ENCODE measurements at places on chromosomes 16 and 17.

- no peak for DNase-seq
Observed at GRCh38 chr17:75869282-75870141, 8.9 kb downstream of the TRIM47 start.

GRCh38 chr17:43373356-43373755 is 25.4 kb upstream of the ARL4D start:
- DNase-seq: no peak

GRCh38 chr17:9239246-9239792 is 218.0 kb downstream of the NTN1 start:
- DNase-seq: no peak

DNA sequence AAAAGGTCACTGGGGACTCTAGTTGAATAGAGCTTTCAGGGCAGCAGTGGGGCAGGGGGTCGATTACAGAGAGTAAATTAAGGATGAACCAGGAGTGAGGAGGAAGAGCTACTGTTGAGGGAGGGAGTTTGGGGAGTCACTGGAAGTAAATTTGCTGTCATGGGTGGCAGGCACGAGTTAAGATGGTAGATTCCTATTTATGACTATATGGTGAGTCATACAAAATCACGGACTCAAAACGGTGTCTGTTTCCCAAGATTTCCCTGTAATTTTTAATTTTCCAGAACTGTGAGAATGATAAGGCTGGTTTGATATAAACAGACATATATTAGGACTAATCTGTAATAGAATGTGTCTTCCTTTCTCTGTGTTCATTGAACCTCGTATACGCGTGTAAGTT is 287.6 kb upstream of the GOT2 start:
- DNase-seq: no peak

GRCh38 chr17:79393358-79394052 is 217.3 kb downstream of the RBFOX3 start:
- peak; percentile 62 for DNase-seq

- no peak for DNase-seq
Observed at GRCh38 chr17:75779987-75780889, 4.4 kb upstream of the UNK start.

DNA sequence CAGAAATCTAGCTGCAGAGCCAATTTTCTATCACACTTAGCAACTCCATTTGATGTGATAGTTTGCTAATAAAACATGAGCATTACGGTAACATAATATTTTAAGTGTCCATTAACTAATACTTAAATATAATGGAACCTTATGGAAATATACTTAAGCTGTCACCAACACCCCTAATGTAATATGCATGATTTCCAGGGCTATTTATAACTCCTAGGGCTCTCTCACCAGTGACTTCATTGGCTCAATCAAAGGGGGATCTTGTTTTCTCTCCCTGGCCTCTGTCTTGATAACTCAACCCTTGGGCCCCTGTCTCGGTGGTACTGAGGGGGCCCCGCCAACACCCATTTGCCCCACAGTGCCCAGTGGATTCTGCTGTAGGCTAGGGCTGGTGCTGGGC is 170.4 kb downstream of the SALL1 start:
- DNase-seq: no peak

DNA sequence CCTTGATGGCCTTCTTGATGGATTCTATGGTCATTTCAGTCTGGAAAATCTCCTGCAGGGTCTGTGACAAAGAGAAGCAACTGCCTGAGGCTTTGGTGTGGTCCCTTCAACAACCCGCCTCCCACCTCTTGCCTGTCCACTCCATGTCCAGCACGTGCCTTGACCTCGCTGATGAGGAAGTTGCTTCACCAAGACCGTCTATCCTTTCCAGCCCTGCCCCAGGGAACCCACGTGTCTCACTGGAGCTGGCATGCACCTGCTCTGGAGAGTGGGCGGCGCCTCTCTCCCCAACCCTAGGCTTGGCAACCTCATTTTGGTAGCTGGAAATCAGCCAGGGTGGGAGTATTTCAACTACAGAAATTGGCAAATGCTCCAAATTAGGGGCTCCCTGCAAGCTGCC is 32.6 kb downstream of the TEKT3 start:
- no peak for DNase-seq

DNA sequence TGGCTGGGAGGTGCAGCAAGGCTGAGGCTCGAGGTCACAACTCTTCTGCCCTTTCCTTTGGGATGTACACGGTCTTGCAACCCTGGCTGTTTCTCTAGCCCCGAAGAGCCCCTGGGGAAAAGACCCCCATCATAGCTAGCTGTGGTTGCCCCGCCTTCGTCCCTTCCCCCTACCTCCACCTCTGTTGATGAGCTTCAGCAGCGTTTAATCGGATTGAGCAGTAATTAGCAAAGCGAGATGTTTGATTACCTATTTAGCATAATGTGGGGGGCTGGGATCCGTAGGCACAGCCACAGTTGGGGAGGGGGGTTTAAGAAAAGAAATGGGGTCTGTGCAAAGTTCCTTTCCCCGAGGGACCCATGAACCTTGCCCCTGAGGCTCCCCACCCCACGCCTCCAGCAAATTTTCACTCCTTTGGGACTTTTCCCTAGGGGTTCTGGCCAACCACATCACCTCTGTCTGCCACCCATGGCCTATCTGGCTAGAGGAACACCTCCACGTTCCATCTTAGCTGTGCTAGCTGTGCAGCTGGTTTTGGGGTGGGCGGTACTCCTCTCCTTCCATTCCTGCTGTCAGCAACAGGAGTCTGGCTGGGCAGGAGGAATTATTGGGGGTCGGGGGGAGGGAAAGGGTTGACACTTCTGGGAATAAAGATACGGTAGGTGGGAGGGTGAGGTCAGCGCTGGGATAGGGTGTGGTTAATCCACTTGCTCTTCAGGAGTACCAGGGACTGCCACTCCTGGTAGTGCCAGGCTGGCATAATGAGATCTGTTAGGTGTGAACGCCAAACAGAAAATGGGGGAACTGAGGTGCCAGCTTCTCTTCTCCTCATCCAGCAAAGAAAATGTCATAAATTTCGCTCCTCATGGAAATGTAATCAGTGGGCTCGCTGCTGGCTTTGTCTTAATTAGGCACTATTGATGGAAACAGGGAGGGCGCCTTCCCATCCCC is 1.3 kb upstream of the DNAH2 start:
- DNase-seq: no peak

- DNase-seq: peak; percentile 28
Observed at GRCh38 chr17:68102318-68102758, 66.8 kb downstream of the KPNA2 start.

DNA sequence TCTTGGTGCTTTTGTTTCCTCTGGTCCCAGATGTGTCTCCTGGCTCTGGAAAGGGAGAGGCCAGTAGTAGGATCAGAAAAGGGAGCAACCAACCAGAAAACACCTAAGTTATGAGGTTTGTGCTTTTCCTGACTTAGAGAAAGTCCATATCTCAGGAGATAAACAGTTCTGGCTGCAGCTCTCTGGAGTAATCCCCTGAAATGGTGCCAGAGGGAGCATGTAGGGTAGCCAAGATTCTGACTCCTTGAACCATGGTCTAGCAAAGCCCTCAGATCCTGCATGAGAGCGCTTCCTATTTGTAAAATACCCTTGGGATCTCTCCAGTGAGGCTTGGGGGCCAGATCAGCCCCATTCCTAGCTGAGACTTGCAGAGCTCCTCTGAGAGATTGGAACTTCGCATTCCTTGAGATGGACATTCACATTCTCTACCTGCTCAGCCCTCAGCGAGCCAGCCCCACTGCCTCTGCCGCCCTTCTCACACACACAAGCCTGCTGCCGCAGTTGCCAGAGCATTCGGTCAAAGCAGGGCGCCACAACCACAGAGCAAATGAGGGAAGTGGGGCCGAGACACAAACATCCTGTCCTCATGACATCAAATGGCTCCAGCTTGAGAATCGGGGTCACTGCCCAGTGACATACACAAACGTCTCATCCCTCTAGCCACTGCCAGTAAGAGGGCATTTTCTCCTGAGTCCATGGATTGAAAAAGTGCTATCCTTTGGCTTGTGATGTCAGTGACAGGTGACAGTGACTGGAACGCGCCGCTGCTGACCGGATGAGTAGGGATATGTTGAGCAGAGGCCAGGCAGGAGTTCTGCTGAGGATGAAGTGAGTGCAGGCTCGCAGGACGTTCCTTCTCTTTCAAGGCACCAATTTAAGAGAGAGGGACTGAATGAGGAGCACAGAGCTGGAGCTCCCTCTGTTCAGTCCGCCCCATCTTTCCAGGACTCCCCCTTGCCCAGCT is 5.0 kb downstream of the ABHD15 start:
- DNase-seq: no peak

- DNase-seq: peak; percentile 43
Observed at GRCh38 chr17:64063766-64064224, 43.4 kb upstream of the ICAM2 start.

- DNase-seq: no peak
Observed at GRCh38 chr16:74070237-74070636, 226.4 kb upstream of the PSMD7 start.

DNA sequence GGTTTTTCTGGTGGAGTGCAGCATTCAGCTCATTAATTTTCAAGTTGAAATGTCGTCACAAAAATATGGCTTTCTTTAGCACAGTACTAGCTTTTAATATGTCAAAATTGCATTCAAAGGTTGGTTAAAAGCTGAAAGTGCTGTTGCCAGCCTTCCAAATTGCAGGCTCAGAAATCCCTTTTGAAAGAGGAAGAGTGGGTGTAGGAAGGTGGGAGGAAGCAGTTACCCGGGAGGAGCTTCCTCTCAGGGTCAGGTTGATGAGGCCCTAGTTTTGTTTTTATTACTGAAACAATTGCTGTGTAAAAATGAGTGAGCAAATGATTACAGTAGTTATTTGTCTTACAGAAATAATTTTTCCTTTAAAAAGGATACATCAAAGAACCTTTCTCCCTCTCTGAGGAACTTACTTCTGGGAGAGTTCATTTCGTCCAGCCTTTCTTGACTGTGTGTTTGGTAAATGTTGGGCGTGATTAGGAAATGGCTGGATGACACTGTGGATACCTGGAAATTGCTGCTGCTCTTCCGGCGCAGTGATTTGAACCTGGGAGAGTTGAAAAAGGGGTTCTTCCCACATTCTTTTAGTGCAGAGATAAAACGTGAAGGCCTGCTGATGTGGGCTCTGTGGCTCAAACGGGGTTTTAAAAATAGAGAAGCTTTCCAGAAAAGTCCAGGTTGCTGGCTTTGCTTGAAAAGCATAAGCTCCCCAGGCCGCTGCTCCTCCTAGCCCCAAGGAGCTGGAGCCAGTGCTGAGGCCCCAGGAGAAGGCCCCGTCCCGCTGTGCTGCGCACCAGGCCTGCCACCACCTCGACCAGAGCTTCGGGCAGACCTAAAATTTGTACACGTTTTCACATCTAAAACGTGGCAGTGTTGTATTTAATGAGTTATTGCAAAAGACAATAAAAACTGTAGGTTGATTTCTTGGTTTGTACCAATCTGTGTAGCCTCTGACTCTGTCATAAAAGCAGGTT is 41.7 kb downstream of the SEC14L1 start:
- no peak for DNase-seq

DNA sequence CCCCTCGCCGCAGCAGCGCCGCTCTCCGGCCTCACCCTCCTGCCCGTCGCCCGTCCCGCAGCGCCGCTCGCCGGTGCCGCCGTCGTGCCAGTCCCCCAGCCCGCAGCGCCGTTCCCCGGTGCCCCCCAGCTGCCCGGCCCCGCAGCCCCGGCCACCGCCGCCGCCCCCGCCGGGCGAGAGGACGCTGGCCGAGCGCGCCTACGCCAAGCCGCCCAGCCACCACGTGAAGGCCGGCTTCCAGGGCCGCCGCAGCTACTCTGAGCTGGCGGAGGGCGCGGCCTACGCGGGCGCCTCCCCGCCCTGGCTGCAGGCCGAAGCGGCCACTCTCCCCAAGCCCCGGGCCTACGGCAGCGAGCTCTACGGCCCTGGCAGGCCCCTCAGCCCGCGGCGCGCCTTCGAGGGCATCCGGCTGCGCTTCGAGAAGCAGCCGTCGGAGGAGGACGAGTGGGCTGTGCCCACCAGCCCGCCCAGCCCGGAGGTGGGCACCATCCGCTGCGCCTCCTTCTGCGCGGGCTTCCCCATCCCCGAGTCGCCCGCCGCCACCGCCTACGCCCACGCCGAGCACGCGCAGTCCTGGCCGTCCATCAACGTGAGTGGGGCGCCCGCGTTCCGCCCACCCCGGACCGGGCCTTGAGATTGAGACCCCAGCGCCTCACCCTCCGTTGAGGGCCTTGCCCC is 15.0 kb downstream of the TBKBP1 start:
- no peak for DNase-seq

DNA sequence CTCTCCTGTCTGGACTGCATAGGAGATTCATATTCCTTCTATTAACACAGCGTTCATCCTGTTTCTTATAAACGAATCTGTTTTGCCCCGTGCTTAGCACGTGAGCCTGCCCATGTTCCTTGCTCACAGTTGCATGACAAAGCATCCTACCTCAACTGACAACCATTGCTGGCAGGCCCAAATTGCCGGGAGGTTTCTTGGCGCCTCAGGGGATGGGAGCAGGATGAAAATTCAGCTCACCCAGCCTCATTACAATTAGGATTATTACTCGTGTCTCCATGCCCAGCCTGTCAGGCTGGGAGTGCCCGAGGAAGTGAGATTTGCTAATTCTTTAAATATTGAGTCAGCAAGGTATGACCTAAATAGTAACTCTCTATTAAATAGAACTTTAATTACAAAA is 36.7 kb upstream of the HELZ start:
- DNase-seq: no peak

- no peak for DNase-seq
Observed at GRCh38 chr16:64773184-64773583, 348.7 kb downstream of the CDH11 start.

- DNase-seq: peak; percentile 88
Observed at GRCh38 chr17:68296217-68297191, 5.2 kb downstream of the ARSG start.

DNA sequence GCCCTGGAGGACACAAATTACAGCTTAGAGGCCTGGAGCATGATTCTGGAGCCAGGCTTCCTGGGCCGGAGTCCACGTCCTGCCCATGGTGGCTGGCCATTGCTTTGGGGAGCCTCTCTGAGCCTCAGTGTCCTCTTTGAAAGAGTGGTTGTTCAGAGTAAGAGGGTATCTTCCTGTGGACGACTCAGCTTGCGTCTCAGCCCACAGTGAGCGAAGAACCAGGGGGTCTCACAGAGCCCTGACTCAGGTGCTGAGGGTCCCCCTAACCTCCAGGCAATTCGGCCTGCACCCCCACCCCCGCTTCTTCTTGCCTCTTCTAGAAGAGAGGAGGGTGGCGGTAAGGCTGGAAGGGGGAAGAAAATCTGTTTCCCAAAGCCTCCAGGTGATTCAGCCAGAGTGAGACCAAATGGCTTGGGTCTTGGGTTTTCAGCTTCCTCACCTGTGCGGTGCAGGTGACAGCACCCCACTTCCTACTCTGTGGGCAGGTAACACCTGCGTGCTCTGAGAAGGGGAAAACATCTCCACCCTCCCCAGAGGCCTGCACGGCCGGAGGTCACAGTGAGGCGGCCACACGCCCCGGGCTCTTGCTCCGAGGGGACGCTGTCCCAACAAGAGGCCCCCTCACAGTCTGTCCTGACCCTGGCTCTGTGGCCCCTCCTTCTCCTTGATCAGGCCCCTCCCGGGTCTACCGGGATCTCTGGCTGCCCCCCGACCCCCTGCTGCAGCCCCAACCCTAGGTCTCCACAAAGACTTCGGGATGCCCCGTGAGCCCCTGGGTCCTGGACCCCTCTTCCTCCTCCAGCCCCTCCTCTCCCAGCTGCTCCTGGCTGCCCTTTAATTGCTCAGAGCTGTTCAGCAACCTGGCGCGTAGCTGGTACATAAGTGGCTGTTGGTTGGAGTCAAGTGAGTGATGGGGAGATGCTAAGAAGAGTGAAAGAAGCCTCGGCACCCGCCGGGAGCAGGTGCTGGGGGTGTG is 119.2 kb downstream of the METRNL start:
- DNase-seq: no peak

Measured in stimulated activated naive CD4-positive, alpha-beta T cell (primary cell).